ENCODE measurements at places on chromosomes 1 and 21.

- no peak for DNase-seq
Measured at GRCh38 chr1:163730411-163730821, 408.7 kb downstream of the NUF2 start.

GRCh38 chr1:186736971-186737685, 56.9 kb upstream of the PTGS2 start:
- no peak for DNase-seq

DNA sequence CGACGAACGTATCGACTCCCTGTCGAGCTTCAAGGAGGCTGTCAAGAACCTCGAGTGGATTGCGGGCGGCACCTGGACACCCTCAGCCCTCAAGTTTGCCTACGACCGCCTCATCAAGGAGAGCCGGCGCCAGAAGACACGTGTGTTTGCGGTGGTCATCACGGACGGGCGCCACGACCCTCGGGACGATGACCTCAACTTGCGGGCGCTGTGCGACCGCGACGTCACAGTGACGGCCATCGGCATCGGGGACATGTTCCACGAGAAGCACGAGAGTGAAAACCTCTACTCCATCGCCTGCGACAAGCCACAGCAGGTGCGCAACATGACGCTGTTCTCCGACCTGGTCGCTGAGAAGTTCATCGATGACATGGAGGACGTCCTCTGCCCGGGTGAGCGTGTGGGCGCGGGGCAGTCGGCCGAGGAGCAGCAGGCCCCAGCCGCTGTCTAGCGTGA, 28.0 kb downstream of the COL6A2 start:
- DNase-seq, result no peak

DNA sequence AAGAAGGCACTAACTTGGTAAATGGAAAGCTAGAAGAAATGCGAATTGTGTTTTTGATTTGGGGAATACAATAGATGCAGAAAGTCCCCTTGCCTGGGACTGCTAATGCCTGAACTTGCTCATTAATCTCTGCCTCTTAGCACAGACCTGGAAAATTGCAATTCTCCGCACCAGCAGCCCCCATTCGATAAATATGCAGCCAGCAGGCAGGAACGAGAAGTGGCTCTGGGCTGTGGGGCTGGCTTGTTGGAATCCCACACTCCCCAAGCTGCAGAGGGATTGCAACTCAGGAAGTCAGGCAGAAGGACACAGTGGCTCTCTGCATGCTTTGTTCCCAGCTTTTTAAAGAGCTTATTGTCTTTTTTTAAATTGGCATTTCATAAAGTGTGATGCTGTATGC, 51.3 kb downstream of the PCP4 start:
- no peak for DNase-seq

DNA sequence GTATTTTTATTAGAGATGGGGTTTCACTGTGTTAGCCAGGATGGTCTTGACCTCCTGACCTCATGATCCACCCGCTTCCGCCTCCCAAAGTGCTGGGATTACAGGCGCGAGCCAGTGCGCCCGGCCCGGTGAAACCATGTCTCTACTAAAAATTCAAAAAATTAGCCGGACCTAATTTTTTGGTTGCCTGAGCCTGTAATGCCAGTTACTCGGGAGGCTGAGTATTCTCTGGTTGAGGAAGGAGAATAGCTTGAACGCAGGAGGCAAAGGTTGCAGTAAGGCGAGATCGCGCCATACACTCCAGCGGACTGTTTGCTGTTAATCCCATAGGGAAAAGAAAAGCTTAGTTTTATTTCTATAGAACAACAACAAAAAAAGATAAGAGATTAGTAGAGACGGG, 29.9 kb upstream of the HJV start:
- peak; percentile 83 for DNase-seq

- no peak for DNase-seq
Measured at GRCh38 chr1:210618369-210618768, 289.7 kb downstream of the HHAT start.

GRCh38 chr1:168636200-168636599, 59.8 kb downstream of the XCL1 start:
- DNase-seq, result no peak

GRCh38 chr1:7760245-7760644, 10.9 kb upstream of the VAMP3 start:
- DNase-seq, result no peak

GRCh38 chr1:229822026-229822425, 196.0 kb downstream of the URB2 start:
- DNase-seq, result no peak

DNA sequence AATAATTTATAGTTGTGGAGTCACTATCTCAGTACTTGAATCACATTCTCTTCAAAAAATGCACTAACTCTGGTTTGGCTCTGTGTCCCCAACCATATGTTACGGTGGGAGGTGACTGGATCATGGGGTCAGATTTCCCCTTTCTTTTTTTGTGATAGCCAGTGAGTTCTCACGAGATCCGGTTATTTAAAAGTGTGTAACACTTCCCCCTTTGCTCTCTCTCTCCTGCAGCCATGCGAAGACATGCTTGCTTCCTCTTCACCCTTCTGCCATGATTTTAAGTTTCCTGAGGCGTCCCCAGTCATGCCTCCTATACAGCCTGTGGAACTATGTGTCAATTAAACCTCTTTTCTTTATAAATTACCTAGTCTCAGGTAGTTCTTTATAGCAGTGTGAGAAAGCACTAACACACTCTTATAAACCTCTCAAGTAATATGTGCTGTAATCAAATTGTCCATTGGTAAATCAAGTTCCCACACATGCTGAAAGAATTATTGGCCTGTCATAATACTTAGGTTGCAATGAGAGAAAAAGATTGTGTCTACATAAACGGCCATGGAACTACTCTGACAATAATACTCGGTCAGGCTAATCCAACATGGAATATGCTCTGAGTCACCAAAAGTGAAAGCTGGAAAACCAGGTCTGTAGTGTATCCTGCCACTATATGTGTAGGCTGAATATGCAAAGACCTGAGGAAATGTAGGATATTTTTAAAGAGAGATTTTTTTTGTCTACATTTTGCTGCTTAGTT, 107.5 kb downstream of the SLC44A5 start:
- no peak for DNase-seq

DNA sequence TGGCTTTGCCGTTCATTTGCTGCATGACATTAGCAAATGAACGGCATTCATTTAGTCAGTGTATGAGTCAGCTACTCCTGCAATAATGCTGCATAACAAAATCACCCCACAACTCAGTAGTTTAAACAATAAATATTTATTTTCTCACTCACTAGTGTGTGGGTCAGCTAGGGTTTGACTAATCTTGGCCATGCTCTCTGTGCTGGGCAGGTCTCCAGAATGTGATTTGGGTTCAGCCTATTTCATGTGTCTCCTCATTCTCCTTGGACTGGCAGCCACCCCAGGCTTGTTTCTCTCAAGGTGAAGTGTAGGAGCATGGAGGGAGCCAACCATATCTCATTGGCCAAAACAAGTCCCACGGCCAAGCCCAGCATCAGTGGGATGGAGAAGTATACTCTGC, 104.3 kb downstream of the LACTBL1 start:
- no peak for DNase-seq

DNA sequence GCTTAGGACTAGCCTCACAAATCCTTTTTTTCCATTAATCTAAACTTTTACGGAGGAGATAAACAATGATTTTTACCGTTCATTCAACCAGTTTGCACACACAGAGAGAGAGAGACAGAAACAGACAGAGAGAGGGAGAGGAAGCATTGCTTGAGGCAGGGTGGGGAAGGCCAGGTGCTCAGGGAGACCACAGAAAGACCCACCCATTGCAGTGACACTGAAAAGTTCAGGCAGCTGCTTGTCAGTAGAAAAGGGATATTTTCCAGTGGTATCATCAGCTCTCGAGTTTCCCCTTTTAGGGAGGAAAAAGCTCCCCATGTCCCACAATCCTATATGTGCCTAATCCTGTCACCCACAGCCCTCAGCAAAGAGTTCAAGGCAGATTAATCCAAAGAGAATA, 27.2 kb downstream of the TCP10L start:
- no peak for DNase-seq

DNA sequence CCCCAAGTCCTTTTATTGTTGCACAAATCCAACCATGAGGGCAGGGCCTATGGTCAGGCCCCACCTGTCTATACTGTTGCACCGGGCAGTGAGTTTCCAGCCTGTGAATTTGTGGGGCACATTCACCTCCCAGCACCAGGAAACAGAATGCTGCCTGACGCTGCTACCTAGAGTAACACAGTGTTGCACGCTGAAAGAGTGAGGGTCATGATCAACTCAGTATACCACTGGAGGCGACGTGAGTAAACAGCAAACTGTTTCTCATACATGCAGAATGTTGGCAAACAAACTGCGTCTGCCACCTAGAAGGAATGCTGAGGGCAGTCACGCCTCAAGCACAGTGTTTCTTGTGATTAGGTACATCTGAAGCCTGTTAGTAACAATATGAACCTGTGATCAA, 13.4 kb upstream of the LRRC47 start:
- no peak for DNase-seq

DNA sequence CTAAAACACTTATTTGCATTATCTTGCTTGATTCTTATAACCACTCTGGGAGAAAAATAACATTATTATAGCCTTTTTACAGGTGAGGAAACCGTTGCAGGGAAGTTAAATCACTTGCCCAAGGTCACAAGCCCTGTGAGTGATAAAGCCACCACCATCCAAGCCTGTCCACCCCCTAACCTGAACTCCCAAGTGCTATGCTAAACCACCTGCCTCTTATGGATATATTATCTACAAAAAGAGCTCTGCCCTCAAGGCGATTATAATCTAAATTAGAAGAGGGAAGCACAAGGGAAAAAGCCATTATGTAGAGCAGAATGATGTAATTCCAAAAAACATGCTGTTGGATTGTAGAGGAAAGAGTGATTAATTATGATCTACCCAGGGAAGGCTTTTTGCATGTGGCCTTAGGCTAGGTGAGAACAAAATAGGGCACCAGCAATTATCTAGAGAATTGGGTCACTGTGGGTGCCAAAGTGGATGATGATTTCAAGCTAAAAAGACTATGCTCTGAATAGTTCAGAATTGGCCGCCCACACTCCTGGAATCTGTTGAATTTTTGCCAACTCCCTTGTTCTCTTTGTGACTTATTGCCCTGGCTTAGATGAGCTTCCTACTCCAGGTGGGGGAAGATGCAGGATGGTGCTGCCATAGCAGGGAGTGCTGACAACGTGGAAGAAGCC, 205.3 kb downstream of the FGGY start:
- DNase-seq, result no peak

- DNase-seq, result no peak
Measured at GRCh38 chr1:30023339-30024022, 699.9 kb downstream of the MATN1 start.

DNA sequence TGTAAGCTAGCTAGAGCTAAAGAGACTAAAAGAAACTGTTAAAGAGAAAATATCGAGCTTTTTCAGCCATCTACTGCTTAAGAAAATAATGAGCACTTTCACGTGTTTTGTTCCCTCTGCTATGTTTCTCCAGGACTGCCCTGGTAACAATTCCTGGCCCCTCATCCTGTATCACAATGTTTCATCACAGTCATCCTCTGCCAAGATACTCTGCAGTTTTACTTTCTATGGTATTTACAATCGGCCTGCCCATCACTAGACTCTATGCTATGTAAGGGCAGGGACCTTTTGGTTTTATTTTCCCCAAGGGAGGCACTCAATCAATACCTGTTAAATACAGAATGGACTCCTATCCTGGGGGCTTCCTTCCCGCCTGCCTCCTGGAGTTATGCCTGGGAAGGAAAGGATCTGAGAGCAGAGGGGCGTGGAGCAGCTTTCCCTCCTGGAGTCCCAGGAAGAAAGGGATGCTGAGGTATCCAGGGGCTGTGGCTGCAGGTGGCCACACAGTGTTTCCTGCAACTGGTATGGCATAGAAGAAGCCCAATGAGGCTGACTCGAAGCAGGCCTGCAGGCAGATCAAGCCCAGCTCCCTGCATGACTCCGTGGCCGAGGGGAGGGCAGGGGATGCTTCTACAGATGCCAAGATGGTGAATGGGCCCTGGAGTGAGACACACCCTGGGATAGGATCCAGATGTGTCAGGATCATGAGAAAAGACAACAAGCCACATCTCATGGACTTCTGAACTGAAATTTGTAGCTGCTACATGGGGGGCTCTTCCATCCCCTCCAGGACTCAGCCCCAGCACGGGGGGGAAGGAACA, 52.9 kb downstream of the MATN1 start:
- DNase-seq, result no peak

- DNase-seq, result no peak
Measured at GRCh38 chr1:202836623-202837403, 26.1 kb downstream of the PCAT6 start.
